Omental fat pad (tissue), 4 donors: ENCODE measurements at places on chromosomes 16 and 17. TPM values are rescaled to one million over a fixed set of nuclear protein-coding genes. Genes with fewer than 3 reads are reported as not detected.

Gene DNAI2
- not detected for total RNA-seq

Gene NPIPB6
- not detected for total RNA-seq

Gene CSH1
- not detected for total RNA-seq

Gene HOXB3
- total RNA-seq: 4.8 TPM

Gene RASD1
- 356 TPM for total RNA-seq

Gene MARVELD3
- total RNA-seq: not detected

Gene USP22
- total RNA-seq: 99.1 TPM

Gene STXBP4
- 11.2 TPM for total RNA-seq

Gene NDRG4
- total RNA-seq: 9.5 TPM

Gene GP1BA
- total RNA-seq: not detected

Gene MTSS2
- 70.1 TPM for total RNA-seq

Gene PIK3R5
- total RNA-seq: 40.7 TPM

Gene FOXC2
- total RNA-seq: 0.47 TPM

Gene ELMO3
- 4.2 TPM for total RNA-seq

Gene SECTM1
- total RNA-seq: 31.3 TPM

Gene GFAP
- 2.5 TPM for total RNA-seq

Gene AOC3
- 136 TPM for total RNA-seq

Gene PYY
- not detected for total RNA-seq

Gene ABCC12
- not detected for total RNA-seq

Gene SLC25A39
- 67.7 TPM for total RNA-seq

Gene ZACN
- not detected for total RNA-seq

Gene RHBDF1
- 17.7 TPM for total RNA-seq

Gene KRT33A
- total RNA-seq: not detected

Gene C1QTNF8
- not detected for total RNA-seq

Gene FOXL1
- 0.60 TPM for total RNA-seq

Gene PRAC1
- not detected for total RNA-seq

Gene C16orf95
- 7.1 TPM for total RNA-seq

Gene PRRT2
- 9.8 TPM for total RNA-seq

Gene HBA1
- total RNA-seq: 56.8 TPM

Gene KCNH6
- total RNA-seq: not detected

Gene KRT23
- total RNA-seq: not detected

Gene MYO15A
- total RNA-seq: 2.6 TPM

Gene CLEC18A
- total RNA-seq: 1.8 TPM

Gene CDR2
- 20.1 TPM for total RNA-seq

Gene CRYM
- 1.4 TPM for total RNA-seq

Gene ASB16
- total RNA-seq: not detected

Gene CCDC78
- total RNA-seq: 2.4 TPM

Gene TOP2A
- total RNA-seq: 0.65 TPM

Gene TMEM256
- total RNA-seq: 87.8 TPM

Gene SLC16A6
- total RNA-seq: 1.9 TPM

Gene NUPR1
- 48.5 TPM for total RNA-seq

Gene GLIS2
- total RNA-seq: 1.9 TPM

Gene TOM1L1
- total RNA-seq: 30.3 TPM

Gene NPW
- total RNA-seq: not detected

Gene CDK5R1
- total RNA-seq: 1.6 TPM

Gene ALDH3A1
- total RNA-seq: 3.8 TPM

Gene CLEC19A
- not detected for total RNA-seq

Gene EMP2
- total RNA-seq: 80.4 TPM

Gene CD300E
- 9.2 TPM for total RNA-seq

Gene KRT39
- total RNA-seq: not detected

Gene HNF1B
- total RNA-seq: not detected

Gene IL34
- 1.2 TPM for total RNA-seq

Gene ITGAX
- 11.7 TPM for total RNA-seq

Gene TMED6
- total RNA-seq: not detected

Gene HBZ
- not detected for total RNA-seq

Gene TNFRSF17
- not detected for total RNA-seq

Gene PTX4
- total RNA-seq: not detected

Gene CD300A
- total RNA-seq: 4.8 TPM
